ENCODE measurements at places on chromosomes 11 and 22.

- DNase-seq, result no peak
Observed at GRCh38 chr11:65109231-65110198, 2.2 kb upstream of the TM7SF2 start.

DNA sequence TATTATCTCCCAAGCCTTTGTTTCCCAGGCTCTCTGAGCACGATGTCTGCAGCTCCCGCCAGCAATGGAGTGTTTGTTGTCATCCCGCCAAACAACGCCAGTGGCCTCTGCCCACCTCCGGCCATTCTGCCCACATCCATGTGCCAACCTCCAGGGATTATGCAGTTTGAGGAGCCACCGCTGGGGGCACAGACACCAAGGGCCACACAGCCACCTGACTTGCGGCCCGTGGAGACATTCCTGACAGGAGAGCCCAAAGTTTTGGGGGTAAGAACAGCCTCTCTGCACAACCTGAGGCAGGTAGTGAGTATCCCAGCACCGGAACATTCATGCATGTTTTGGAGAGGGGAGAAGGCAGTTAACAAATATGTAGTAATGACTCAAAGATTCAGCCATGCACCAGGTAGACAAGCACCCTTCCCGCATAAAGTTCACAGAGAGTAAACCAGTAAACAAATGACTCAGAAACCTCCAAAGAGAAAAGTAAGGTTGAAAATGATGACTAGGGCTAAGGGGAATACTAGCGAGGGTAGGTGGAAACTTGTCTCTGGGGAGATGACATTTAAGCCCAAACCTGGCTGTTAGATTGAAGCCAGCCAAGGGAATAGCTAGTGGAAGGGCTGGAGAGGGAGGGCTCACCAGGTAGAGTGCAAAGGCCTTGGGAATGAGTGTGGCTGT is 7.2 kb downstream of the MS4A15 start:
- DNase-seq, result no peak

- no peak for DNase-seq
Observed at GRCh38 chr11:121749691-121750090, 296.9 kb upstream of the SORL1-AS1 start.

- DNase-seq, result no peak
Observed at GRCh38 chr11:115423728-115424459, 80.3 kb downstream of the CADM1 start.

GRCh38 chr11:38924644-38925043 is 2326.6 kb upstream of the RAG2 start:
- DNase-seq, result no peak

- no peak for DNase-seq
Observed at GRCh38 chr11:133833898-133834681, 11.2 kb downstream of the SPATA19 start.

DNA sequence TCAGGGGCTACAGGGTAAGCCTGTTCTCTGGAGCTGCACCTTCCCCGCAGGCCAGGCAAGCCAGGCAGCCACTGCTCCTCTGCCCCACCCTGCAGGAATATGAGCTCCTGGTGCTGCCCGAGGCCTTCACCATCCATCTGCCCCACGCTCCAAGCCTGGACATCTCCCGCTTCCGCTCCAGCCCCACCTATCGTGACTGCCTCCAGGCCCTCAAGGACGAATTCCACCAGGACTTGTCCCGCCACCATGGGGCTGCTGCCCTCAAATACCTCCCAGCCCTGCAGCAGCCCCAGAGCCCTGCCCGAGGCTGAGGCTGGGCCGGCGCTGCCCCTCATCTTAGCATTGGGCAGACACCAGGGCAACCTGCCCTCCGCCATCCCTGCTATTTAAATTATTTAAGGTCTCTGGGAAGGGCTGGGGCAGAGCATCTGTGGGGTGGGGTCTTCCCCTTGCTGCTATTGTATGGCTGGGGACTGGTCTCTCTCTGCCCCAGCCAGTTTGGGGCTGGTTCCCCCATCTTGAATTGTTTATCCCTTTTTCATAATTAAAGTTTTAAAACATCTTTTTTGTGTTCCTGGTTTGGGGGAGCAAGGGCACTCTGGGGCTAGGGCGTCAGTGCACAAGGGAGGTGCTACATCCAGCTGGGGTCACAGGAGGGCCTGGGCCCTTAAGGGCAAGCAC is 6.2 kb downstream of the LARGE2 start:
- DNase-seq, result no peak

DNA sequence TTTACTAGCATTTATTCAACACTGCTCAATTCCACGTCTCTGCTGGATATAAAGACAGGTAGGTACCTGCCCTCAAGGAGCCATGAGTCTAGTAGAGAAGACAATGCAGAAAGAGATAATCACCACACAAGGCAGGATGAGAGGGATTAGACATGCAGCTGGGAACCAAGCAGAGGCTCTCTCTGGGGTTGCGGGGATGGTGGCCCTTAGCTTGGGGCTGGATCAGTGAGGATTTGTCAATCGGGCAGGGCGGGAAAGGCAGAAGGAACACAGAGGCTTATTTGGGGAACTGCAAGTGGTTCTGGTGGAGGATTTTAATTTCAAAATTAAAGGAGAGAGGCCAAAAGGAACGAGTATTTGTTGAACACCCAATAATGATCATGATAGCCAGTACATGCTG is 8.5 kb upstream of the DMC1 start:
- no peak for DNase-seq

- DNase-seq, result no peak
Observed at GRCh38 chr11:14673824-14674405, 30.3 kb downstream of the PDE3B start.

DNA sequence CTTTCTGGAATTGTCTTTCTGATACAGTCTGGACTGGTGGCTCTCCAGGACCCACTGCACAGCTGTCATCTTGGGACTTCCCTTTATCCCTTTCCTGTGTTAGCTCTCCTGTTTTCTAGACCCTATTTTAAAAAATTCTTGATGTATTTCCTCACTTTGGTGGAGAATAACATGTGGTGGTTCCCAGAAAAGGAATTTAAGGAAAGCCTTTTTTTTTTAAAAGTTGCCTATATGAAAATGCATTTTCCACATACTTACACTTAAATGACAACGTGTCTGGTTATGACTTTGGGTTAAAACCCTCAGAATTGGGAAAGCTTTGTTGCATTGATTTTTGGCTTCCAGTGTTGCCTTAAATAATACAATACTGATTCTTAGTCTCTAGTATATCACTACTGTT is 400.7 kb downstream of the TMEM135 start:
- no peak for DNase-seq

- DNase-seq, result no peak
Observed at GRCh38 chr11:10051868-10052586, 242.0 kb downstream of the SBF2 start.

DNA sequence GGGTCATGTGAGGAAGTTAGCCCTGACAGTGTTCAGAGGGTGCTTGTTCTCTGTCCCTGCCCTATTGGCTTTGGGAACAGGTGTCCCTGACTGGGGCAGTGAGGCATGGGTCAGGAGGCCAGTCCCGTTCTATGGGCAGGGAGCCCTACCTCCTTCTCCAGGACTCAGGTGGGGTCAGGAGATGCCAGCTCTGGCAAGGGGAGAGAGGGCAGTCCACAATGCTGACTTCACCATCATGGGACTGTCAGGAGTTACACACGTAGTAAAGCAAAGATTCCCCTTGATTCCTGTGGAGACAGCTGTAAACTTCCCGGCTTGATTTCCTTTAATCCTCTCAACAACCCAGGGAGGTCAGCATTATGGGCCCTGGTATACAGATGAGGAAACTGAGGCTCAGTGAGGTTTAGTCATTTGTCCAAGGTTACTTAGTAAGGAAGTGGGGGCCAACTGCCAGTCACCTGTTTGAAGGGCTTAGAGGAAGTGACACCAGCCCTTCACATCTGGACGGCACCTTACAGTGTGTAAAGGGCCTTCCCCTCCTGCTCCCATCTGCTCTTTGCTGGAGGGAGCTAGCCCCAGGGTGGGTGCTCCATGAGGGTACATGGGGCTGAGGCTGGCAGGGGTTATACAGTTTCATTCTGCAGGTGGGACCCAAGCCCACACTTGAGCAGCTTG is 11.9 kb downstream of the MICALL1 start:
- DNase-seq, result no peak

DNA sequence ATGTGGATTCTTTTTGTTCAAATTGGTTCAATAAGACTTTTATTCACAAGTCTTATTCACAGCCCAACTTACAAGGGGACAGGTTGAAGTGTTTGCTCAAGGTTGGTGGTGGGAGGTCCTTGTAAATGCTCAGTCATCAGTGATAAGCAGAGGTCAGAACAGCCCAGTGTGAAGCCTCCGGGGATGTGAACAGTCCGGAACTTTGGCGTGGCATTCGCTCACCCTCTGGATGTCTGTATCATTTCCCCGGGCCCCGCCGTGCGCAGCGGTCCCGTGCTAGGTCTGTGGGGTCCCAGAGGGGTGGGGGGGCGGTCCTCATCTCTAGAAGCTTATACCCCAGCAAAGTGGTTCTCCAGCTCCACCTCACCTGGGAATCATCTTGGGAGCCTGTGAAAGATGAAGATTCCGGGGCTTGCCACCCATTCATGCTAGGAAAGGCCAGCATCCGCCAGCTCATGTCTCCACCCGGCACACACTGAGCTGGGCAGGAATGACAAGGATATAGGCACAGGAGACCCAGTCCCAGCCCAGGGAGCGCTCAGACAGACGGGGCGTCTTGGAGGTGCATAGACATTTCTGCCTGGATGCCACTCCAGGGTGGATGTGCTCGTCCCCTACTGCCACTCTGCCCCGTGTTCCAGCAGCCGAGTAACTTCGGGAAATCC is 327.5 kb downstream of the TBC1D22A start:
- no peak for DNase-seq

GRCh38 chr11:47915374-47915773 is 65.0 kb upstream of the PTPRJ start:
- no peak for DNase-seq

DNA sequence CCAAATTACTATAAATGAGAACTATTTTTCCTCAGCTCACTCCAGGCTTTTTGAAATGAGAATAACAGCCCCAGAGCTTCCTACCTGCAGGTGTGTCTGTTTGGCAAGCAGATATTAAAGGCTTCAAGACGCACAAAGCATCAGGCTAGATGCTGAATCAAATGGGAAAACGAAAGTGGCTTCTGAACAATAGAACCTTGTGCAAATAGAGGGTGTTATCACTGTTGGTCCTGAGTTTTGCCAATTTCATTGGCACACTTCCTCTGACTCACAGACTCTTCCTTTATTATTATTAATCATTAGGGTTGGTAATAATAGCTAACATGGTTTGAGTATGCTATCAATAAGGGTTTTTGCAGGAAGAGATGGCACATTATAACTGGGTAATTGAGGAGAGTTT is 13.4 kb downstream of the SYT13 start:
- DNase-seq, result no peak

- DNase-seq, result no peak
Observed at GRCh38 chr11:68349461-68350249, 37.3 kb downstream of the LRP5 start.

GRCh38 chr11:101955701-101956100 is 39.4 kb upstream of the ANGPTL5 start:
- DNase-seq, result no peak

DNA sequence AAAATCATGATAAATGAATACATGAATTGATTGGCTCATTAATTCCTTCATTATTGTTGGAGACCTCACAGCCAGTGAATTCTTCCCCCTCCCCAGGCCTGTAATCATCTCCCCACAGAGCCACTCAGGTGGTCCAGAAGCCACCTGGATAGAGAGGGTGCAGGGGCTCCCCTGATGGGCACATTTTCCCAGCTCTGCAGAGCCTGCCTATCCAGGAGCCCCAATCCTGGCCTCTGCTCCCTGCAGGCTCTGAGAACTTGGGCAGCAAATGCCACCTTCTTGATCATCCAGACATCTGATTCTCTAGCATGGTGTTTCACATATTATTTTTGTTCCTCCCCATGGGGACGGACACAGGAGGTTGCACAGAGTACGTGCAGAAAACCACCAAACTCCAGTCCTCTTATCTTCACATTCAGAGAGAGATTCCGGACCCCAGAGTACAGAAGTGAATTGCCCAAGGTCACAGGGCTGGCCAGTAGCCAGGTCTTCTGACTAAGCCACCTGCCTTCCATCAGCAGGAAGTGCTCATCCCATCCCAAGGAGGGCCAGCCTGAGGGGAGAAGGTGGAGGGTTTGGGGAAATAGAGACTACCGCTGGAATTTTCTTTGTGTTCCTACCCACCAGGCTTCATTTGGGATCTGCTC is 348.0 kb downstream of the BUD13 start:
- DNase-seq, result no peak

GRCh38 chr11:34480314-34480713 is 33.3 kb downstream of the ELF5 start:
- no peak for DNase-seq

DNA sequence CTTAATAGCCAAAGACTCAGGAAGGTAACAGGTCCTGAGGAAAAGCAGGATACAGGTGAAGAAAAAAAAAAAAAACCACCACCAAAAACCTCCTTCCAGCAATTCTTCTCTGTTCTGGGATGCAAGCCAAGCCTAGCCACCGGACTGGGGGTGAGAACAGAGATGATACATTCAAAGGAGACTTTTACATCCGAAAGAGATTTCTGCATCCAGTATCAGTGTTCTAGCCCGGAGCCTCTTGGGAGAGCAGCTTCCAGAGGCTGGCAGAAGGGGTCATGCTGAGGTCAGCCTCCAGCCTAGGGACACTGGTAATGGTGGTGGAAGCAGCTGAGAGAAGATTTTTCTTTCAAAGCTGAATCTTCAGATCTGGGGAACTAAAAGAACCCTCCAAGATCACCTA is 76.2 kb downstream of the KCNC1 start:
- no peak for DNase-seq

- DNase-seq, result peak; percentile 17
Observed at GRCh38 chr22:36156515-36157419, 3.8 kb downstream of the APOL3 start.

- no peak for DNase-seq
Observed at GRCh38 chr11:43010042-43010441, 301.8 kb upstream of the API5 start.

- peak; percentile 50 for DNase-seq
Observed at GRCh38 chr11:7551571-7551970, 37.8 kb downstream of the PPFIBP2 start.
